Pancreas (tissue), 10 donors: ENCODE measurements at places on chromosomes 5 and 9. TPM values are rescaled to one million over a fixed set of nuclear protein-coding genes. Genes with fewer than 3 reads are reported as not detected.

Gene CDC25C
- not detected for total RNA-seq

Gene HACD4
- total RNA-seq = 0.76 TPM

Gene GMCL2
- not detected for total RNA-seq

GRCh38 chr5:15080219-15080618 lies 208.6 kb upstream of the ANKH start:
- DNase-seq = no peak
- no peaks in the 10 kb centered on the region for H3K36me3 ChIP-seq
- no peak overlapping the region for H3K27ac ChIP-seq
- H3K4me1 ChIP-seq = no peaks in the 10 kb centered on the region

DNA sequence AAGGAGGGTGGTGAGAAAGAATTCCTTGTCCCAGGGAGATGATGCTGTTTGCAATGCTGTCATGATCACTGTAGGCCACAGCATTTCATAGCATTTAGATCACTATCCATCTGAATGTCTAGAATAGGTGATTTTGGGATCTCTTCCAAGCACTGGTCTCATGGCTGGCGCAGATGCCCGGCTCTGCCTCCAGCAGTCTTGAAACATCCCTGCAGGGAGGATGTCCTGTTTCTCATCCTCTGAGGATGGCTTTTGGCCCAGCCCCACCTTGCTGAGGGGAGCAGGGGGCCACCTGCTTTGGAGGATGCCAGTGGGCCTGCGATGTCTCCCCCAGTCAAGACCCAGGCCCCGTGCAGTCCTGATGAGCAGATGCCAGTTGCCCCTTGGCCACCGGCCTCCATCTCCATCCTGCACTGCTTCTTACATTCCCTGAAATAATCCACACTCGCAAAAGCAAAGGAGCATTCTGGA lies 63.5 kb upstream of the GARNL3 start:
- H3K4me3 ChIP-seq = no peak overlapping the region
- no peaks in the 10 kb centered on the region for H3K27me3 ChIP-seq
- H3K4me1 ChIP-seq = no peaks in the 10 kb centered on the region
- no peak overlapping the region for H3K27ac ChIP-seq

DNA sequence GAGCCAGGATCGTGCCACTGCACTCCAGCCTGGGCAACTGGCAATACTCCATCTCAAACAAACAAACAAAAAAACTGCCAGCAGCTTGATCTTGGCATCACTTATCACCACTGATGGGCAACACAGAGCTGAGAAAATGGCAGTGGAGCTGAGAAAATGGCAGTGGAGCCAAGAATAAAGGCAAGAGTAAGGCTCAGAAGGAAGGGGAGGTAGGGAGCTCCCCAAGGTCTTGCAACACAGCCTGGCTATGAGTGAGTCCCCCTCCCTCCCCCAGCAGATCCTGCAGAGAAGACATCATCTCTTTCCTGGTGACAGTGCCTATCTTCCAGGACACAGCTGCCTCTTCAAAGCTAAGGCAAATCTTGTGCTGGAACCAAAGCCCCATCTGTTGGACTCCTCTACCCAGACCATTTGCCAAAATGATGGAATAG lies 70.3 kb downstream of the UGCG start:
- H3K27me3 ChIP-seq = no peaks in the 10 kb centered on the region
- no peaks in the 10 kb centered on the region for H3K36me3 ChIP-seq
- H3K4me3 ChIP-seq = no peak overlapping the region
- no peak overlapping the region for H3K27ac ChIP-seq

GRCh38 chr9:118674942-118675341 lies 694.3 kb downstream of the BRINP1 start:
- no peaks in the 10 kb centered on the region for H3K4me1 ChIP-seq
- no peak for DNase-seq
- H3K4me3 ChIP-seq = no peak overlapping the region
- no peaks in the 10 kb centered on the region for H3K36me3 ChIP-seq

GRCh38 chr5:1795931-1796330 lies 3.7 kb downstream of the MRPL36 start:
- no peak overlapping the region for H3K27ac ChIP-seq
- H3K27me3 ChIP-seq = no peaks in the 10 kb centered on the region
- H3K4me3 ChIP-seq = no peak overlapping the region
- H3K4me1 ChIP-seq = no peaks in the 10 kb centered on the region

DNA sequence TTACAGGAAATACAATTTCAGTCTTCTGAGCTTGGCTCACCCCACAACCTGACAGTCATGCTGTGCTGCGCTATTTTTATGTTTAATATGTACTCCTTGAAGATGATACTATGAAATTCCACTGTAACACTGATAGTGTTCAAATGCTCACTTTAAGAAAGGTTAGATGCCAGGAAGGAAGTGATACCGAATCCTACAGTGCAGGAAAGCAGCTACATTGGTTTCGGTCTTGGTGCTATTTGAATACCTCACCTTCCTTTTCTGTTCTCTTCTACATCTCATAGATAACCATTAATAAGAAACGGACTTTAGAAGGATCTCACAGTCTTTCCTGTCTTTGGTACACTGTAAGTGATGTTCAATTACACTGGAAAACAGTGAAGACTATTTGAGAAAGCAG lies 117.6 kb downstream of the SEMA5A start:
- peaks cover 16% of the 10 kb centered on the region for H3K4me1 ChIP-seq
- H3K4me3 ChIP-seq = no peak overlapping the region
- no peaks in the 10 kb centered on the region for H3K36me3 ChIP-seq
- H3K27me3 ChIP-seq = no peaks in the 10 kb centered on the region
- H3K27ac ChIP-seq = no peak overlapping the region

DNA sequence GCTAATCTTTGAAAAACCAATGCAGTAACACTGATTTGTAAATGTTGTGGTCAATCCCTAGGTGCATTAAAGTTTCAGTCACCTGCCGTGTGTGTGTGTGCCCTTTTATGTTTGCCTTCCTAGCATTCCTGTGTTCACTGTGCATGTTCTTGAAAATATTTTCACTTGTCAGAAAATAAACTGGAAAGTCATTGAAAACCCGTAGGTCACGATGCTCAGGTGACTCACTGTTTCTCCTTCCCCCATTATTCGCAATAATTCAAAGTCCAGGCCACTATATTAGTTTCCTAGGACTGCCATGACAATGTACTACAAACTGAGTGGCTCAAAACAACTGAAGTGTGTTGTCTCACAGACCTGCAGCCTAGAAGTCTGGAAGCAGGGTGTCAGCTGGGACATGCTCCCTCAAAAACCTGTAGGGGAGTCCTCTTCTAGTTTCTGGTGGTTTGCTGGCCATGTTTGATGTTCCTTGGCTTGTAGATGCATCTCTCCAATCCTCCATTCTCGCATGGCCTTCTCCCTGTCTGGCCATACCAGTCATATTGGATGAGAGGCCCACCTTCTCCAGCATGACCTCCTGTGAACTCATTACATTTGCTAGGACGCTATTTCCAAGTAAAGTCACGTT lies 29.3 kb downstream of the MARVELD2 start:
- no peaks in the 10 kb centered on the region for H3K27me3 ChIP-seq
- H3K27ac ChIP-seq = no peak overlapping the region
- no peak overlapping the region for H3K4me3 ChIP-seq
- H3K36me3 ChIP-seq = peaks cover 15% of the 10 kb centered on the region
- H3K4me1 ChIP-seq = no peaks in the 10 kb centered on the region
- DNase-seq = no peak
